ENCODE measurements at places on chromosomes 3 and 15.

DNA sequence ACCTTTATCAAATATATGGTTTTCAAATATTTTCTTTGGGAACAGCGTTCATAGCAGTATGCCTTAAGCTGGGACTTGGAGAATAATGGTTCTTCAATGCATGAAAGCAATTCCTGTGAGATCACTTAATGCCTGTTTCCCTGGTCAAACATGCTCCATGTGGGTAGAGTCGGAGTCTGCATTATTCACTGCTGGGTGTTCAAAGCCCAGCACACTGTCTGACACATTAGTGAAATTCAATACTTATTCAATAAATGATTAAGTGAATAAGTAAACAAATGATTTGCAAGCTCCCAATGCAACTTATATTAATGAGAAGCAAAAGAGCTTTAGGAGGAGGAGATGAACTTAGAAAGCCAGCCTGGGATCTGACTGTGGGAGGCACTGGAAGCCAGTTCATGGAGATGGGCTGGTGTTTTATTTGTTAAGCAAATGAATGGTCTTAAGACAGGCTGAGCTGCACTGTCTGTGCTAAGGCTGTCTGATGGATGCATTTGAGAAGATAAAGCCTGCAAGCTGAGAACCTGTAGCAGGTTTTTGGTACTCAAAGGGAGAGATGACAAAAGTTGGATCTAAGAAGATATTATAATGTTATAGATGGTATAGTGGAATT is 490.8 kb downstream of the MCTP2 start:
- DNase-seq = no peak

DNA sequence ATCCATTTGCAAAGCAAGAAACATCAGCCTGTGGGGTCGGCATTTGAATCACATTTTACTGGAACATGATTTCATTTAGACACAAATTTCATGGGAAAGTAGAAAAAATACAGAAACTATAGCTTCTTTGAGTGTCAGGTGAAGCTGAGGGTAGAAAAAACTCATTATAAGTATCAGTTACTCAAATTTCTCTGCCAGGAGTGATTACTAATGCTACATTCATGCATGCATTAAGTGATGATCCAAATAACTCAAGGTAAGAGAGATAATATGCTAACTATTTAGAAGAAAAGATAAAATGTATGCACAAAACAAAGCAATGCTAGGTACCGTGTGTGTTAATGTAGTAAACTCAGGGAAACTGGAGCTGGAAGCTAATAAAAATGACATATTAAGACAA is 406.0 kb downstream of the GAP43 start:
- DNase-seq = no peak

- DNase-seq = peak; percentile 43
Measured at GRCh38 chr3:64530434-64531049, 157.3 kb downstream of the ADAMTS9 start.

GRCh38 chr3:159273070-159273469 is 471.2 kb downstream of the MFSD1 start:
- DNase-seq = no peak

DNA sequence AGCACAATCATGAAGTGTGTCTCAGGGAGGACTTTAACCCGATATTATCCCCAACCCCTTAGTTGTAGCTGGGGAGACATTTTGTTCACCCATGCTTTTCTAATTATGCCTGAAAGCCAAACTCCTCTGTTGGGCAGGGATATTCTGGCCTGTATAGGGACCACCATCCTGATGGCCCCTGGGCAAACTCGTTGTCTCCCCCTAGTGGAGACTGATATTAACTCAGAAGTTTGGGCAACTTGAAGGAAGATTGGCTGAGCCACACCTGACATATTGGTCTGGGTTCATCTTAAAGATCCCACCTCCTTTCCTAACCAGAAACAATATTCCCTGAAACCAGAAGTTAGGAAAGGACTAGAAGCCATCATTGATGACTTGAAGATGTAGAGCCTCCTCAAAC is 42.3 kb downstream of the TM4SF18 start:
- peak; percentile 10 for DNase-seq

DNA sequence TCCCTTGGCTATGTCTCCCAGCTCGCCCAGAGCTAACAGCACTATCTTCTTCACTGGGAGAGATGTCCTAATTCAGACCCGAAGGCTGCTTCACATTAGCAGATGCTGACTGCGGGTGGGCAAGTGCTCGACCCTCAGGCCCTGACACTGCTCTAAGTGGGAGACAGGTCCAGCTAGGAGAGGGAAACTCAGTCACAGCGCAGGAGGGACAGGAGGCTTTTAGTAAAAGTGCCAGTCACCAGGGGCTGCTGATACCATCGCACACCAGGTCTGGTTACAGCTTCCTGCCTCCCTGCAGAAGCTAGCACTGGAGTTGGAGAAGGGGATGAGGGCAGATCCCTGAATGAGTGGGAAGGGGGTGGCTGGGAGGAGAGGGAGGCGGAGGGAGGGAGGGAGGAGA is 365.8 kb upstream of the RGMA start:
- DNase-seq = no peak

GRCh38 chr3:85370341-85370740 is 411.6 kb downstream of the CADM2 start:
- DNase-seq = no peak

DNA sequence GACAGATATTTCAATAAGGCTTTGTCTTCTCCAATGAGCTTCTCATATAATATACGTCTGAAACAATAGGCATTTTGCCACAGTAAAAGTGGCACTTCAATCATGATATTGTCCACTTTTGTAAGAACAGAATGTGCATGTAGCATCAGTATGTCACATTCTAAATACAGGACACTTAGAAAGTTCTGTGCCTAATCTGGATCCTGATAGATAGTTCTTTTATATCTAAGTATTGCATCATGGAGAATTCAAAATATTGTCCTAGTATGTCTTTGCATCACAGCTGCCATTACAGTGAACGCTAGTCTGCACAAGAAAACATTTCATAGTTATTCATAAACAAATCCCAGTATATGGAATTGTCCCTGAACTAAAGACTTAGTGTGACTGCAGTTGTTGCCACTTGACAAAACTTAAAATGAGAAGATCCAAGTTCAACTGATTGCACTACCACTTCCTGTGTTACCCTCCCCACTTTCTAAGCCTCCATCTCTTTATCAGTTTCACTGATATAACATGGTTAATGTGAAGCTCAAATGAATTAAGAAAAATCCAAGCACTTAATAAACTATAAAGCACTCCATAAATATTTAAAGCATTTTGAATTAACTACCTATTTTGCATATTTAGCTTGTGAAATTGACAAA is 19.6 kb downstream of the LRRFIP2 start:
- no peak for DNase-seq

- no peak for DNase-seq
Measured at GRCh38 chr3:186976837-186977750, 46.8 kb downstream of the ST6GAL1 start.

GRCh38 chr3:127688416-127689265 is 15.9 kb downstream of the ABTB1 start:
- DNase-seq = no peak

- no peak for DNase-seq
Measured at GRCh38 chr15:72372361-72372760, 3.5 kb downstream of the HEXA start.

DNA sequence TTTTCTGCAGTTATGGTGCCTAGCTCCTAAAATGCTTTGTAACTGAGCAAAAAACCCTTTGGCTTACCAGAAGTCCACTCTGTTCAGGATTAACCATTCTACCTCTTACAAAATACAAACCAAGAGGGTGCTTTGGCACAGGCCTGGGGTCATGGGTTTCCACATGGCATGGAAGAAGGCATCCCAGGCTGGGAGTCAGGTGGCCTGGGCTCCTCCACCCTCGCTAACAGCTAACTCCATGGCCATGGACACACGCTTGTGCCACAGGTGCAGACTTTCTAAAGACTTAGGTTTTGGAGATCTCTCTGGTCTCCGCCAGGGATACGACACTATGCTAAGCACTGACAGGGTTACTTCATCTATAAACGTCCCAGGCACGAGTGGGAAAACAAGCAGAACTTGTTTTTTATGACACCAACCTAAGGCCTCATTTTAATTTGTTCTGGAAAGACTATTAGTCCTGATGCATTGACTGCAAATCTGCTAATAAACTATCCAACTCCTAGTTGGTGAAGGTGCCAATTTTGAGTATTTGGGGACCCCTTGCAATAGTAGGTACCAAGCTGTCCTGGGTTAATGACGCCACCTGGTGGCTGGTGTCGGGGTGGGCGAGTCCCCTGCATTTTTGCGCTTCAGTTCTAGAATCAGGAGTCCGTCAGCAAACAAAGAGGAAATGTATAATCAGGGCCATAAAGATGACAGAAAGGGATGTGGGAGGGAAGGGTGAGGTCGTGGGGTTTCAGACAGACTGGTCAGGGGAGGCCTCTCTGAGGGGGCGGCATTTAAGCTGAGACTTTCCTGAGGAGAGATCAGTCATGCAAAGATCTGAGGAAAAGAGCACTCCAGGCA is 10.3 kb upstream of the ALDH1A3 start:
- DNase-seq = peak; percentile 58

- no peak for DNase-seq
Measured at GRCh38 chr15:70025413-70026296, 72.1 kb downstream of the TLE3 start.

GRCh38 chr3:31953091-31953490 is 28.0 kb downstream of the OSBPL10 start:
- DNase-seq = no peak

DNA sequence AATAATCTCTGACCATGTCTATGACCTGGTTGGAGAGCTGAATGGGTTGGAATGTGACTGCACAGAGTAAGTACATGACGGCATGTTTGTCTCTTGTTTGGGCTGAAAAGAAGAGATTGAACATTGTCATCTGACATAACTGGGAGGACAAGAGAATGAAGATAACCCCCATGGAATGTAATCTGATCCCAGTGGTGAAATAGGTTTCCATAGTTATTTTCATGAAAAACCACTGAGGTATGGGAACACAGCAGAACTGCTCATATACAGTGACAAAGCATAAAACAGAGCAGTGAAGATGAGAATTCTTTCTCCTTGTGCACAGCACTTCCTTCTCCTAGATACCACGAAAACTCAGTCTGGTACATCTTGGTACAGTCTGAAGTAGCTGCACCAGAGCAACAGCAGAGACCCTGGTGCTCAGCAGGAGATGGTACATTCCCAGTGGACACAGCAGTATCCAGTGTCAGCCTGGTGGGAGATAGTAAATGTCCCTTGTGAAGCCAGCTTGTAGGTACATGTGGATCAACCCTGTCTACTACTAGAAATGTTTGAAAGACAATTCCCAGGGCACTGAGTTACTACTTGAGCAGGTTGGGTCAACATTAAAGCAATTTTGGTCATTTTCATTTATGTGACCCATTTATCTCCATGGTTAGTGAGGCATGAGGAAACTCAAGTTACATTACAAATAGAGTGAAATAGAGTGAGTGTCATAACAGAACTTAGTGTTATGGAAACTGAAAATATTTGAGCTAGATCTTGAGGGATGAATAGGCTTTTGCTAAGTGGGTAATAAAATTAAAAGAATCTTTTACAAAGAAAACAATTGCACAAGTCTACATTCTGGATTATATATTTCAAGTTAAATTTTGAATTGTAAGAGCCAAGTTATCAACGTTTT is 178.3 kb downstream of the SUCNR1 start:
- DNase-seq = no peak

DNA sequence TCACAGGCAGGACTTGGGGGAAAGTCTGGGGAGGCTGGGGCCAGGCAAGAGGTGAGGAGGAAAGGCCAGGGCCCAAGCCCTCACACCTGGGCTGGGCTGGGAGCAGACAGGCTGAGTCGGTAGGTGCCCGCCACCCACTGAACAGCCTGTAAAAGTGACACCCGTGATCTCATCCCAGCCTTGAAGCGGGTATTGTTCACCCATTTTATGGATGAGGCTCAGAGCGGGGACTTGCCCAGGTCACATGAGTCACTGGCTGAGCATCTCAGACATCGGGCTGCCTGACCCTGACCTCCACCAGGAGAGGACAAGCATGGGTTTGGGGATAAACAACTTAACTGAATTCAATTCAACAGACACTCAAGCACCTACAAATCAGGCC is 52.0 kb upstream of the CTSH start:
- DNase-seq = no peak

DNA sequence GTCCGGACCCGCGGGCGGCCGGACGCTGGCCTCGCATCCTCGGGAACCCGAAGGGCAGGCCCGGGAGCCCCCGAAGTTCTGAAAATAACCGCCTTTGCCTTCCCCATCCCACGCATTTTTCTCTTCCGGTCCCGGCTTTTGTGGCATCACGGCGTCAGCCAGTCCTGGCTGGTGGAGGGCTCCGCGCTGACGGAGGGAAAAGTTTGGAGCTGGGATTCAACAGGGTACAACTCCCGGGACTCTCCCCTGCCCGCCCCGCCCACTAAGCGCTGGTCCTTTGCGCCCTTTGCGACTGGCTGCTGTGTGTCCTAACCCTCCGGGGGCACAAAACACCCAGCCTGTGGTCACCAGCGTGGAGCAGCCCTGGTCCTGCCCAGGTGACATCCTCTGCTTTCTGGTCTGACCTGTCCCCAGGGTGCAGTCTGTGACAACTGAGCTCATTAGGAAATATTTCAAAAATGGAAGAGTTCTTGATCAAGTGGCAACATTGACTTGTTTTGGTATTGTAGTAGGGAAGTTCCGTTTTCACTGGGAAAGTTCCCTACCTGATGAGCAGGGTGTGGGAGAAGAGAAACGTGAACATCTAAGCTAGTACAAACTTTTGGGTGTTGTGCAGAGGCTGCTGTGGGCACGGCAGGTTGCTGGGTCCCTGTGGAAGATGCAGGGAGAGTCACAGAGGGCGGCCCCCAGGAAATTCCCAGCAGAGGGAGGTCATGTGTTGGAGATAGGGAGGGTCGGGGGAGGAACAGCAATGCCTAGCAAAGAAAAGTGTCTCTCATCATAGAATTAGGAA is 775 bp downstream of the ARNT2 start:
- DNase-seq = peak; percentile 25

DNA sequence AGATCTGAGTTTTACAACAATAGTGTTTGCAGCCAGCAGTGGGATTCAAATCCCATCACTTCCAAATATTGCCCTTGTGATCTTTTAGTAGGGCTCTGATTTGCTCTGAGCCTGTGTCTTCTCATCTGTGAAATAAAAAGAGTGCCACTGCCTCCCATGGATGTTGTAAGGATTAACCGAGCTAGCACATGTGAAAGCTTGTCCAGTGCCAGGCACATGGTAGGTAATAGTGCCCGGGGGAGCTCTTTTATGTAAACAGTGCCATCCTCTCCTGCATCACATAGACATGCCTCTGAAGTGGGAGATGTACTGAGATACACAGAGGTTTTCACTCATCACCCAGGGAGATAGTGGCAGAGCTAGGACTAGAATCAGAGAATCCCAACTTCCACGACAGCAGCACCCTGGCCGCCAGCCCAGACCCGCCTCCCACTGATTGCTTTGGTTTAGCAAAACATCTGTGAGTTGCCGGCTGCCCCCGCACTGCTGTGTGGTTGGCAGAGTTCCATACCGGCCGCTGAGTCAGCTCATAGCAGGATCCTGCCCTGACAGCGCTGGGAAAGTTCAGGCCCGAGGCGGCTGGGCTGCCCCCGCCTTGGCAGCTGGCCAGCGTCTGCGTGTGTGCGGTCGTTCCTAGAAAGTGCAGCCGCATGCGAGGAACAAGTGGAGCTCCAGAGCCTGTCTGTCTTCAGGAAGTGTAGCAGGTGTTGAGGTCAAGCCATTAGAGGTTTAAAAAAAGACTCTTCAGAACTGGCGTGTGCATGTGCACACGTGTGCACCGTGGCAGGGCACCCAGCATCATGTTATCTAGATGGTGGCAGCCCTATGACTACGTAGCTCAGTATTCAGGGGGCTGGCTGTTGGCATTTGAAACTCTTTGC is 5.0 kb downstream of the ARID3B start:
- peak; percentile 97 for DNase-seq

GRCh38 chr3:178079966-178080365 is 456.3 kb upstream of the KCNMB2 start:
- DNase-seq = no peak
